ENCODE measurements at places on chromosomes 4 and X.

GRCh38 chr4:40749717-40750460 is at the start of gene NSUN7:
NSUN7 (plus strand) TSS chr4:40749955; CDS start chr4:40750694, 739 bp downstream.
- no peak for DNase-seq

GRCh38 chrX:68824152-68824433 is 4.7 kb upstream of the EFNB1 start:
- DNase-seq = no peak

- no peak for DNase-seq
These were observed 39.9 kb downstream of the RAB40AL start for GRCh38 chrX:102976793-102977495.

- no peak for DNase-seq
These were observed 1083.5 kb upstream of the GRID2 start for GRCh38 chr4:91220315-91220714.

DNA sequence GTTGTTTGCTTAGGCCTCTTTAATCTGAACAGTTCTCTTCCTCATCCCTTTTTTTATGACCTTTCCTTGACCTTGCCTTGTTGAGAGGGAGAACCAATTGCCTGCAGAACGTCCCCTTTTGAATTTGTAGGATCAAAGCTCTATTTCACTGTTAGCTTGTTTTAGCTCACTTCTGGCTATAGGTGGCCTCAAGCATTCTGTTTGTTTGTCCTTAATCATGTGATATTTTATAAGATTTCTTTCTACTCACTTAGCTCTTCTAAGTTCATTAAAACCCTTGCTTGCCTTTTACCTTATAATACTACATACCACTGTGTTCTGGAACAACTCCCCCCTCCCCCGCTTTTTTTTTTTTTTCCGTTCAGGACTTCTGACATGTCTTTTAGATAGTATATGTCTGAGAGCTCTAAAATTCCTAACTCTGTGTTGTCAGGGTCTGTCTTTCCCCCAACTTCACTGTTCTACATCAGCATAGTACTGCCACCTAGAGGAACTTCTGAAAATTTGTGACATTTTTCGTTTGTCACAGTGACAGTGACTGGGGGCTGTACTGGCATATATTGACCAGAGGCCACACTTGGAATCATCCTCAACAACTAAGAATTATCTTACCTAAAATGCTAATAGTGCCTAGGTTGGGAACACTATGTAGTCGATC is 128.5 kb downstream of the LARP7 start:
- DNase-seq = no peak

Measured in activated CD8-positive, alpha-beta memory T cell treated with anti-CD3 and anti-CD28 coated beads for 4 hours (primary cell).